Activated CD8-positive, alpha-beta memory T cell treated with anti-CD3 and anti-CD28 coated beads for 1 hour (primary cell): ENCODE measurements at places on chromosomes 3 and 15.

GRCh38 chr3:193805448-193805847 lies 212.4 kb downstream of the OPA1 start:
- DNase-seq: no peak

GRCh38 chr3:147404800-147405230 lies 1.5 kb downstream of the ZIC4 start:
- DNase-seq: no peak

- DNase-seq: no peak
These were observed 309.9 kb downstream of the CLSTN2 start for GRCh38 chr3:140244893-140245292.

GRCh38 chr3:55827786-55828185 lies 340.7 kb upstream of the WNT5A start:
- DNase-seq: no peak

DNA sequence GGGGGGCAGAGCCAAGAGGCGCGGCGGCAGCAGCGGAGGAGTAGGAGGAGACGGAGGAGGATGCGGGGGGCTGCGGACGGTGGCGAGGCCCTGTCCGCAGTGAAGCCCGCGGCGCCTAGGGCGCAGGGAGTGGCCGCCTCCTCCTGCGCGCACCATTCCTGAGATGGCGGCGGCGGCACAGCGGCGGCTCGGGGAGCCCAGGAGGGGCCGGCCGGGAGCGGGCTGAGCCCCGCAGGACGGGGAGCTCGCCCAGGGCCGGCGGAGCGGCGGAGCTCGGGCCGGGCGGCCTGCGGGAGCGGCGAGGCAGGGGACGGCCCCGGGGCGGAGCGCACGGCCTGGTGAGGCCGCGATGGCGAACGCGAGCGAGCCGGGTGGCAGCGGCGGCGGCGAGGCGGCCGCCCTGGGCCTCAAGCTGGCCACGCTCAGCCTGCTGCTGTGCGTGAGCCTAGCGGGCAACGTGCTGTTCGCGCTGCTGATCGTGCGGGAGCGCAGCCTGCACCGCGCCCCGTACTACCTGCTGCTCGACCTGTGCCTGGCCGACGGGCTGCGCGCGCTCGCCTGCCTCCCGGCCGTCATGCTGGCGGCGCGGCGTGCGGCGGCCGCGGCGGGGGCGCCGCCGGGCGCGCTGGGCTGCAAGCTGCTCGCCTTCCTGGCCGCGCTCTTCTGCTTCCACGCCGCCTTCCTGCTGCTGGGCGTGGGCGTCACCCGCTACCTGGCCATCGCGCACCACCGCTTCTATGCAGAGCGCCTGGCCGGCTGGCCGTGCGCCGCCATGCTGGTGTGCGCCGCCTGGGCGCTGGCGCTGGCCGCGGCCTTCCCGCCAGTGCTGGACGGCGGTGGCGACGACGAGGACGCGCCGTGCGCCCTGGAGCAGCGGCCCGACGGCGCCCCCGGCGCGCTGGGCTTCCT lies at the start of gene GPR27:
Gene GPR27, plus strand, starts transcription at position 155 of the 909 bp plus-strand sequence. Its CDS starts 195 bp downstream, at position 350.
- DNase-seq: no peak

DNA sequence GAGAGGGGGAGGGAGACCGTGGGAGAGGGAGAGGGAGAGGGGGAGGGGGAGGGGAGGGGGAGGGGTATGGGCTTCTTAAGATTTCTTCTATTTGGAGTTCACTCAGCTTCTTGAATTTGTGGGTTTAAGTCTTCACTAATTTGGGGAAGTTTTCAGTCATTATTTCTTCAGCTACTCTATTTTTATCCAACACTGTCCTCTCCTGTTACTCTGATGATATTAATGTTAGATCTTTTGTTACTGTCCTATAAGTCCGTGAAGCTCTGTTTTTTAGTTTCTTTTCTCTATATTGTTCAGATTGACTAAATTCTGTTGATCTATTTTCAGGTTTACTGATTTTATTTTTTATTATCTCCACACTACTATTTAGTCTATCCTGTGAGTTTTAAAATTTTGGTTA lies 351.5 kb upstream of the TPM1 start:
- no peak for DNase-seq

DNA sequence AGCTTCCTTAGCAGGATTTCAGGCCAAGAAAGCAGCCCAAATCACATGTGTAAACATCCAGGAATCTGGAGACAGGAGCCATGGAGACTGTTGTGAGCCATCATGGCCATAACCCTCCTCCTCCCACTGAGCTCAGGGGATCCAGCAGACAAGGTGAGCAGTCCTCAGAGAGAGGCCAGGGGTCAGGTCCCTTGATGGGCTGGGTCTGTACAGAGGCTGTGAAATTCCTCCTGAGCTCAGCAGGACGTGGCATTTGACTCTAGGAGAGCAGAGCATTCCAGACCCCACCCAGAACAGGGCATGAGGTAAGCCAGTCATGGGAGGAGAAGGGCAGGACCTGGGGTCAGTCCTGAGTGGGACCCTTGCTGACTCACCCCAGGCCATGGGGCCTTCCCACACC lies 67.0 kb upstream of the ACAN start:
- DNase-seq: no peak

DNA sequence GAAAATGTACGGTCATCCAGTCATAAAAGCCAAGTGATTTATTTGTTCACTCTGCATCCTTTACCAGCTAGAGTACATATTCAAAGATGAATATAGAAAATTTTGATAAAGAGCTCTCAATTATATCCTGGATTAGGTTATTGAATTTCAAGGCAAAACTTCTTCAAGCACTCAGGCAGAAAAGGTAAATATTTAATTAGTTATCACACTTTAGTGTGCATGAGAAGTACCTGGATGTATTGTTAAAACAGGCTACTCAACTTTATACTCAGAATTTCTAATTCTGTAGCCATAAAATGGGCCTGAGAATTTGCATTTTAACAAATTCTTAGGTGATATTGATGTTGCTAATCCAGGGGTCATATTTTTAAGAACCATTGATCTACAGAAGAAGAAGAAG lies 45.3 kb downstream of the ILDR1 start:
- no peak for DNase-seq

- DNase-seq: no peak
These were observed 48.5 kb downstream of the IQSEC1 start for GRCh38 chr3:13024765-13025065.

DNA sequence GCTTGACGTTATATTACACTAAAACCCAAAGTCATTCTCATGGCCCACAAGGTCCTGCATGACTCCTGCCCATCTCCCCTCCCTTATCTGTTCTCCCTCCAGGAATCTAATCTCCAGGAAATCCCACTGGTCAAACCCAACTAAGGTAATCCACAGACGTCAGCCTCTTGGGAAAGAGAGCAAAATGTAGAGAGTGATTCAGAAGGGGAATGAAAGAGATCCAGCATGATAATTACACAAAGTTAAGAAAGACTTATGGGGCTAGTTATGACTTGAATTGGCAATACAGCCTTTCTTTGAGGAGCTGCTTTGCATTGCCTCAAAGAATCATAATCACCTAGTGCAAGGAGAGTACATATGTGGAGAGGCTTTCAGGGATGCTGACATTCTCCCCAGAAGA lies 137.8 kb upstream of the MYRIP start:
- no peak for DNase-seq

DNA sequence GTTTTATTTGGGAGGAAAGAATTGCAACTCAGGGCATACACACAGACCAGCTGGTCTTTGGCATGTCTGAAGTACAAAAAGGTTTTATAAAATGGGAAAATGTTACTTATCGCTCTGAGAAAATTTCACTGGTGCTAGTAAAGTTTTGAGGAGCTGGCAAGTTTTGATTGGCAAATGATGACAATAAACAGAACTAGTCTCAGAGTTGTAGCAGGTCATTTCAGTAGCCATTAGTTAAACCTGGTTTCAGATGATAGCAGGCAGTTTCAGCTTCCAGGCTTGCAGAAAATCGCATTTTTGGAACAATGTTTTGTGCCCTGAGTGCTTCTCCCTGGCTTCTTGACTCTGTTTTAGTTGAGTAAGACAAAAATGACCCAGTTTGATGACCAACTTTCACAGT lies 10.7 kb downstream of the B2M start:
- no peak for DNase-seq

DNA sequence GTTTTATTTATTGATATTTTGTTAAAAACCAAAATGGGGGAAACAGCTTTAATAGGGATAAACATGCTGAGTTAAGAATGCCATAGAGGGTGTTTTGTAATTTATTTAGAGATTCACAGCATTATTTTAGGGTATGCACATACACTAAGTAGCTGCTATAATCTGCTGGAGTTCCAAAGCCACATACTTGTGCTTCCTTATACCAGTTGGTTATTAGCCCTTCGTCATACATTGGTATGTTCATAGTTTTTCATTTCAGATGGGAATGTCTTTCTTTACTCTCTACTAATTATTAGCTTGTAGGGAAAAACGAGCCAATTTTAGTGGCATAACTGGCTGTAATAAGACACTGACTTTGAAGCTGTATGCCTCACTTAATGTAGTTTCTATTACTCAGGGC lies 74.9 kb downstream of the PFN2 start:
- no peak for DNase-seq

DNA sequence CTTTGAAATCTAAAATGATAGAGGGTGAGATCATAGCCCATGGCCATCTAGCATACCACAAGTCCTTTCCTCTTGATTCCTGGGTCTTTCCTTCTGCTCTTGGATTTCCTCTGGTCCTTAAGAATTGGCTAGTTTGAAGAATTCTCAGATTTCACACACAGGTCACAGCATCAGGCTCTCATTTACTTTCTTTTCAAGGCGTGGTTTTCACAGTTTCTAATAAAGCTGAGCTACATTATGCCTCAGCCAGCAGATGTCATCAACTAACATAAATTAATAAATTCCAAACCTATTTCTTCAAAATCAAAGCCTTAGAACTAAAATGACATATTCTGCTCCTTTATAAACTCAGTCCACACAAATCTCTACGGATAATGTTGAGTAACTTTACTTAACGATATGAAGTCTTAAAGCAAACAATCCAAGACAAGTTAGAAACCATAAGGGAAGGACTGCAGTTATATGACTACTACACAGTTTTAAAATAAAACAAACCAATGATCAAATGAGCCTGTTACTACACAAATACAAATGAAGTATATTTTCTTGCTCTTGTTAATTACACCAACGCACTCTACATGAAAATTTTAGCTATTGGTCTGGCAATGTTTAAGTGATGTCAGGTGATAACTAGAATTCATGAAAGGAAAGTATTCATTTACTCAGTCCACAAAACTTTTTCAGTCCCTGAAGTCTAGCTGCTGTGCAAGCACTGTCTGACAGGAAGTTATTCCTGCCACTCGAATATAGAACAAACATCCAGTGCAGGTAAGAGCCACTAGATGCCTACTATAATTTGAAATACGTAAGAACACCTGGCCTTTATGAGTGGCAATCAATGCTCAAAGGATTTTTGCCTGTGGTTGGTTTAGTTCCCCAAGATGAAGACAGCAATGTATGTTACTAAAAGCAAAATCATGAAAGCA lies 9.2 kb downstream of the CCDC14 start:
- DNase-seq: no peak

GRCh38 chr3:86989006-86989405 lies 1.9 kb downstream of the VGLL3 start:
- DNase-seq: no peak

DNA sequence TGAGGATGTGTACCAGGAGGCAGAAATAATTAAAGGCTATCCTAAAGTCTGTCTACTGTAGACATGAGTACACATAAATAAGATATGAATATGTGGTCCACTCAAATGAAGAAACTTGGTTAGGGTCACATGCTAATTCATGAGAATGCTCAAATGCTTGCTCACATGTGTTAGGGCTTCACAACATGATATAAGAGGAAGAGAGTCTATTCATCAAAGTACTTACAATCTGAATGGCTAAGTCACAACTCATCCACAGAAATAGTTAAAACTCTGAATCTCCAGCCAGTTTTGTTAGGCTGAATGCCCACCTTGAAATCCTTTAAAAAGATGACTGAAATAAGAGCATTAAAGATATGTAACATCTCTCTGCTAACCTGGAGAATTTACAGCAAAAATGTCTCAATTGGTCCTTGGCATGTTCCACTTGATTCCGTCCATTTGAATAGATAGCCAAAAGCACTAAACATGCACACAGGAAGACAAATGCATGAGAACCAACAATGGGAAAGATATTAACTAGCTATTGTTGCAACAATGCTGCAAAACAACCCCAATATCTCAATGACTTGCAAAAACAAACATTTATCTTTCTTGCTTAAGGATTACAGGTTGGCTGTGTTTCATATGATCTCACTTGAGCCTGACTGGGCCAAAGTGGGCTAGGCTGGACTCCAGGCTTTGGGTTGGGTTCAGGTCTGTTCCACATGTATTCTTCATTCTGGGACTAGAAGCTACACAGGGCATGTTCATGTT lies 10.6 kb upstream of the TBC1D5 start:
- DNase-seq: no peak

DNA sequence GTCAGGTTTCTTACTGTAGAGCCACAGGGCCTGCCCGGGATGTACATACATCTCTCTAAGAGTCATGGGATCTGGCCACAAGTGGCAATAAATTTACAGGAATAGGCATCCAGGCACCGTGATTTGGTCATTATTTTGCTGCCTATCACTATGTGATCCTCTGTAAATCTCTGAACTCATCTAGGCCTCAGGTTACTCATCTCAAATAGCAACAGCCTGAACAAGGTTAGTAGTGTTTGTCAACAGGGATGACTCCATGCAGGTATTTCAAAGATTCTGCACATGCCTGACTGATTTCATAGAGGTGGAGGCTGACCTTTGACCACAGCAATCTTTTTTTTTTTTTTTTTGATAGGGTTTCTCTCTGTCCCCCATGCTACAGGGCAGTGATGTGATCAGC lies 88.8 kb upstream of the TBL1XR1 start:
- no peak for DNase-seq

- DNase-seq: no peak
These were observed 315.7 kb upstream of the GADL1 start for GRCh38 chr3:31210068-31210645.

GRCh38 chr15:80619680-80620079 lies 75.4 kb upstream of the ABHD17C start:
- no peak for DNase-seq

DNA sequence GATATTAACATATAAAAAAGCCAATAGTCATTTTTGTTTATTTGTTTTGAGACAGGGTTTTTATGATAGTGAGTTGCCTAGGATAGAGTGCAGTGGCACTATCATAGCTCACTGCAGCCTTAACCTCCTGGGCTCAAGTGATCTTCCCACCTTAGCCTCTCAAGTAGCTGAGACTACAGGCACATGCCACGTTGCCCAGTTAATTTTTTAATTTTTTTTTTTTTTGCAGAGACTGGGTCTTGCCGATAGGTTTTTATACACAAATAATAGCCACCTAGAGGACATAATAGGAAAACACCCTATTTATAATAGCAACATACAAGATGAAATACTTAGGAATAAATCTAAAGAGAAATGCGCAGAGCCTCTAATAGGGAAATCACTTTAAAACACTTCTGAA lies 13.3 kb downstream of the EIF3J start:
- DNase-seq: no peak
